ENCODE measurements at places on chromosomes 6 and 20. TPM values are rescaled to one million over a fixed set of nuclear protein-coding genes. Genes with fewer than 3 reads are reported as not detected.

DNA sequence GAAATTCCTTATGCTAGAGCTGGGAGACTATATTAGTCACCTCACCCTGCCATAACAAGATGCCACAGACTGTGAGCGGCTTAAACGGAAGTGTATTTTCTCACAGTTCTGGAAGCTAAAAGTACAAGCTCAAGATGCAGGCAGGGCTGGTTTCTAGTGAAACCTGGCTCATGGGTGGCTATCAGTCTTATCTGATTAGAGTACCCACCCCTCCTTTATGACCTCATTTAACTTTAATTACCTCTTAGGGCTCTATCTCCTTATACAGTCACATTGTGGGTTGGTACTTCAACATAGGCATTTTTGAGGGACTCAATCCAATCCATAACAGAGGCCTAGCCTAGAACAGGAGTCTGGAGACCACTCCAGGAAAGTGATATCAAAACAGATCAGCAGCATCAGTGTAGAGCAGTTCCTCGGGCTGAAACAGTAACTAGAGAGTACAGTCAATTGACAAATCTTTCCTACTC is 2.3 kb upstream of the SNRNP48 start:
- peak; percentile 61 for DNase-seq

DNA sequence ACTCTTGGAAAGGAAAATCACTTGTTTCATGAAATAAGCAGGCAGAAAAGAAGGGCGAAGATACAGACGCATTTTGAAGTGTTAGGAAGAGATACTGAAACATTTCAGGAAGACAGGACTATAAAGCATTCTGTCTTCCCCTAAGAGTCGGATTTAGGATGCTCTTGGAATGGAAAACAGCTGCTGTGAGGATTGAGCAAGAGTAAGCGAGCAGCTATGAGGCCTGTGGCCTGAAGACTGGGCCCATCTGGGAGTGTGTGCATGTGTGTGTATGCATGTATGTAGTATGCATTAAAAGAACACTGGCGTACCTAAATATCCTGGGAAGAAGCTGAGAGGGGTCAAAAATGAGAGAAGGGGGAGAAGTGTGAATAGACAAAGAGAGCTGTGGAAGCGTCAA is 83.6 kb downstream of the SIM1 start:
- no peak for DNase-seq

DNA sequence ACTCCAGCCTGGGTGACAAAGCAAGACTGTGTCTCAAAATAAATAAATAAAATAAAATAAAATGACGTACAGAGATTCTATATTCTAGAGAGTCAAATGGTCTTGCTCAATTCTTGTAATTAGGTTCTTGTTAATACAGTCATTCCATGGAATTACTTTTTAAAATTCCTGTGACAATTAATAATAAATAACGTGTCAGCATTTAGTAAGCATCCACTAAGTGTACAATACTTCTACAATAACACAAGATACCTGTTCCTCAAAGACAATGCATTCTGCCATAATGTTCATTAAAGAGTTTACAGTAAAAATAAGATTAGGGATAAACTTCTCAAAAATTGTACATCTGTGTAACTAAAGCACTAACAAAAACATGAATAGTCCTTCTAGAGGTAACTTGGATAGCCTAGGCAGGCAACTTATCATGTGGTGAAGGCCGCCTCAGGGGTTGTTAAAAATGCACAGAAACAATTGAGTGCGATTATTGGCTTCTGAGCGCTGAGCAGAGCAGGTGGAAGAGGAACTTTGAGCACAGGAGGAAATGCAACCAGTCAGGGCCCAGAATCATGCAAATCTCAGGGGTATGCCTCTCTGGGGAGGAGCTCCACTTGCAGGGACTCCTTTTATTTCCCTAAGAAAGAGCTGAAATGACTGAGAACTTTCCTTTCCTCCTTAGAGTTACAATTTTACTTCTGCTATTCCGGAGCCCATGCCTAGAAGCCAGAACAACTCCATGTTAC is 37.1 kb downstream of the QRSL1 start:
- DNase-seq: no peak

DNA sequence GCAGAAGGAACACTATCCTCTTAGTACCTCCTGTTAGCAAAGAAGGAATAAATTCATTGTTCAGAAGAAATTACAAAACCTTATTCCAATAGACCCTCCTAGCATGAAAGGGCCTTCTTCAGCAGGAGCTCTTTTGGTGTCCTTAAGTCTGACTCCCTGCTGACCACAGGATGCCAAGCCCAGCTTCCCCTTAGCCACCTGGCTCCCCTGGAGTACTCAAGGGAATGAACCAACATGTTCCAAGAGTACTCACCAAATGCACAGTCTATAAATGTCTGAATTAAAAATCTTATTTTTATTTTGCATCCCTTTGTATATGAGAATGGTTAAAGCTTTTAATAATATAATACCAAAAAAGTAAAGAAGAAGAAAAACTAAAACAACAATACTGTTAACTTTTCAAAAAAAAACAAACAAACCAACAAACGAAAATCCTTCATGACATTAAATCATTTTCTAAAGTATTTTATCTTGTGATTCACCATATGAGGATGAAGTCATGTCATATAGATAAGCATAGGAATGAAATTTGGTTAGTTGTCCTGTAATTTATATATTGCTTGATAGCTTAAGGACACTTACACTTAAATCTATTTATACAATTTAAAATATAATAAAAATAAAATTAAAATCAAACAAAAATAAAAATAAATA is 1355.1 kb downstream of the HACE1 start:
- DNase-seq: no peak

GRCh38 chr20:2118783-2119182 is 17.2 kb downstream of the STK35 start:
- DNase-seq: no peak

DNA sequence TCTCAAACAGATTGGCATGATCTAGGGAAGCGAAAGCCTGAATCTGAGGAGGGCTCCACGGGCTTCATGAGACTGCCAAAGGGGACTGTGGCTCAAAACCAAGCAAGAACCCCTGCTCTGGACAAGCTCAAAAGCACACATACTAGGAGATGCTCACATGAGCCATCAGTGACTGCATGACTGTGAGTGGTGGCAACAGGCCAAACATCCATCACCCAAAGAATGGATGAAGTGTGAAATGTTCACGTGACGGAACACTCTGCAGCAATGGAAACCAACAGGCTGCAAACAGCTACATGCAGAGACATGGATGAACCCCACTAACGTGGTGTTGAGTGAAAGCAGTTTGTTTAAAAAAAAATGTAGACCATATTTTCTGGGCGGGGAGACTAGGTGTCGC is 136.3 kb downstream of the PREX1 start:
- DNase-seq: no peak

DNA sequence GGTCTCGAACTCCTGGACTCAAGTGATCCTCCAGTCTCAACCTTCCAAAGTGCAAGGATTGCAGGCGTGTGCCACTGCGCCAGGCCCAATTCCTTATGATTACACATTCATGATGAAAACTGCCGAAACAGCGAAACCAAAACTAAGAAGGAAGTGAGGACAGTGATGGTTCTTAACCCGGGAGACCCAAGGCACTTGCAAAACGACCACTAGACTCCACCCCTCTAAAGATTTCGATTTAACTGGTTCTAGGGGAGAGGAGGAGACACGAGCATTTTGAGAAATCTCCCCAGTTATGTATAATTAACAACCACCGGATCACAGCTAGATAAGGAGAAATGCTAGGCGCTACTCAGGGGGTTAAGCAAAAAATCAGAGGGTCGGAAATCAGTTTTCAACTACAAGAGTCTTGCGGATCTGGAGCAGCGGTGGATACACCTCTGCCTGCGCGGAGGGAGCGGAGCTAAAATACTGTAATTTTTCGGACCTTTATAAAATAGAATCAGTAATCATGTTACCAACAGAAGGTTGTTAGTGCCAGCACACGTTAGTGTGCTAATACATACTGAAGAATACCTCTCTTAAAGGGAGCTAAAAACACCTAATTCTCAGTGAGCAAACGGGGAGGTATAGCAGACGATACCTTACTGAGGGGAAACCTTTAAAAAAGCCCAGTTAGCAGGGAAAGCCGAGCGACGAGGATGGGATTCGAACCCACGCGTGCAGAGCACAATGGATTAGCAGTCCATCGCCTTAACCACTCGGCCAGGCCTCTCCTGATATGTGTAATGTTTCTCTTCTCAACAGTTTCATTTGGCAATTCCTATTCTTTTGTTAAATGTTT is 60.0 kb upstream of the BTN3A2 start:
- DNase-seq: peak; percentile 94

- no peak for DNase-seq
Measured at GRCh38 chr6:39343396-39343870, 20.9 kb upstream of the KCNK16 start.

DNA sequence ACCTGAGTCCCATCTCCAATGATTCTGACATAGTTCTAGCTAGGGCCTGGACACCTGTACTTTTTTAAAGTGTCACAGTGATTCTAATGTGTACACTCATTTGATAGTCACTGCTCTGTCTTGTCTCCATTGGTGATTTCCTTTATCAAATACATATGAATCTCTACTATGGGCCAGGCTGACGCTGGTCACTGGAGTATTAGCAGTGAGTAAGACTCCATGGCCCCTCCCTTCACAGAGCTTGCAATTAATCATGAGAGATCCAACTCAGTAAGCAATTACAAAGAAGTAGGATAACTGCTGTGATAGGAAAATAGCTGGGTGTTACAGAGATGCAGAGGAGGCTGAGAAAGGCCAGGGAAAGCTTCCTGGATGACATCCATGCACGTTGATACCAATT is 19.3 kb upstream of the SASH1 start:
- no peak for DNase-seq

GRCh38 chr6:157763129-157763903 is 59.7 kb upstream of the SNX9 start:
- peak; percentile 96 for DNase-seq

Gene SLPI
- not detected for total RNA-seq

Gene MAP3K5
- total RNA-seq: 3.4 TPM

Measured in Daoy (cell line).